NCI-H1105 (cell line): ENCODE measurements at places on chromosomes 7 and 10.

DNA sequence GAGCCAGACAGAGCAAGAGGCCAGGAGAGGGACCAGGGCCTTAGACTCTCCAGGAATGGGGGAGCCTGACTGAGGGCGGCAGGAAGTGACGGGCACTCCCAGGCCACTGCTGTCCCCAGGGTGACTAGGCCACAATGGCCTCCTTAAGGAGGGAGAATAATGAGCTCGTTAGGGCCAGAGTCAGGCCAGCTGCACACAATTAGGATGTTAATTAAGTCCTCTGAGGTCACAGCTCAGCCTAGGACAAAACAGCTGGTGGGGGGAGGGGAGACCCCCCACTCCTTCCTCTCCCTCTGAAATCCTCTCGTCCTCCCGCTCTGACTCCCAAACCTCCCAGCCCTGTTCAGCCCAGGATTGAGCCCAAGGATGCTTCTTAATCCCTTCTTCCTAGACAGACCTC is 143.0 kb downstream of the NEURL1 start:
- no peak for DNase-seq

- DNase-seq = no peak
Measured at GRCh38 chr7:66169616-66170015, 35.5 kb upstream of the TPST1 start.

- DNase-seq = no peak
Measured at GRCh38 chr10:108755646-108756045, 1167.7 kb downstream of the XPNPEP1 start.

DNA sequence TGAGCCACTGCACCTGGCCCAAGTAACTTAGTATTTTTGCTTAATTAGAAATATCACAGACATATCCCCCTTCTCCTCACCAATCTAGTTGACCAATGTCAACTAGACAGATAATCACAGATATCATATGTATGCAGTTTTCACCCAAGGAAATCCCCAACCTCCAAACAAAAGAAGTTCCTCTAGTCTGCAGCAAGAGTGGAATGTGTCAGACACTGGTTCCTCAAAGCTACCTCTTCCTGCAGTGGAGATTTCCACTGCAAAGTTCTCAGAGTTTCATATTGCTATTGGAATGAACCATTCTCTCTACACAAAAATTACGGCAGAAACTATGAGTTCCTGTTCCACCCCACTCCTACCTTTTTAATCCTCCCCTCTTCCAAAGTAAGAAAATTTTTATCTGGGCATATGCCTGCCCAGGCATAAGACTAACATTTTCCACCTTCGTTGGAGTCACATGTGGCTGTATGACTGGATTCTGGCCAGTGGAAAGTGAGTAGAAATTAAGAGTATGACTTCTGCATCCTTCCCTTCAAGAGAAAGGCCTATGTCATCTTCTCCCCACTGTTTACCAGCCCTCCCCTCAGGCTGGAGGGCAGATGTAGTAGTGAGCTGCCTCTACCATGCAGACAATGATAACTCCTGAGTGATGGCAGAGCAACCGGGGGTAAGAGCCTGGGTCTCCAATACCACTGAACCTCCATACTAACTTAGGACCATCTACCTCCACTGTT is 103.0 kb downstream of the MYOF start:
- no peak for DNase-seq

DNA sequence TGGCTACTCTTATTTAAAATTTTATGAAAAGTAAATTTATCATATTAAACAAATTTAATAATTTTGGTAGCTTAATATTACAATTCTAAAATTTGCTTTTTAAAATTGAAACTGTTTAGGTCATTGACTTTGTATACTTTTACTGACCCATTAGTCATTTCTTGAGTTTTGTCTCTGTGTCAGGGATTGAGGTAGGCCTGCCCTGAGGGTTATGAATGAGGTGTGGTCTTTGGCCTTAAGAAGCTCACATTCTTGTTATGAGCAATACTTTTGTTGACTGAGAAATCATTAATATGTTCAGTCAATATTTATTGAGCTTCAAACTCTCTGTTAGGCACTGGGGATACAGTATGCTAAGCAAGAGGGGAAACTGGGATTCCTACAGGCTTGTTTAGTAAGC is 47.0 kb upstream of the RPA3 start:
- DNase-seq = no peak

DNA sequence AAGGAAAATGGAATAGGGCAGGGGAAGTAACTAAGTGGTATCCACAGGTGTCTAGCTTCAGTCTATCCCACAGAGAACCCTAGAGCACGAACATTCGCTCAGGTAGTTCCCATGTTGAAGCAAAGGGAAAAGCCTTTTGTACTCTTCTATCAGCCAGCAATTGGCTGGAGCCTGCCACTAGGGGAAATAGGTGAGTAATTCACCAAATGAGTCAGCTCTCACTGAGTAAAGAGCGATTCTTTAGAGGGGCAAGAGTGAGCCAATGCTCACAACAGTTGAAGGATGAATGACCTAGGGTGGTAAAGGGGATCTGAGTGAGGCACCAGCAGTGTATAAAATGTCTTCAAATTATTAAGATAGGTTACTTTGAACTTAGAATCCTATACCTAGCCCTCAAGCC is 94.1 kb upstream of the ZNF800 start:
- no peak for DNase-seq

DNA sequence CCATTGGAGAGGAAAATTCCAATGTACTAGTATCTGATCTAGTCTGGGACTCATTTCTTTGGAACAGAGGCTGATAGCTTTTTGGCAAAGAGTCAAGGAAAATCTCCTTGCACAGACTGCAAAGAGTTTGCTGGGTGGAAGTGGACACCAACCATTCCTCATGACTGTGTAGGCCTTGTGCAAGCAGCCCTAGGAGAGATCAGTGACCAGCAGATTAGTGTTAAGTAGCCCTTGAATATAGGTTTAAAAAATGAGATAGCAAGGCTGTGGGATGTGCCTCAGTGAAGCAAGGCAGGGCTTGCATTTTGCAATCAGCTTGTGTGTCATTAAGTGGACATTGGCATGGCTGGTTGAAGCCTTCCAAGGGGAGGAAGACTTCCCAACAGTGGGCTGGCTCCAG is 341.6 kb downstream of the PLXNA4 start:
- no peak for DNase-seq

DNA sequence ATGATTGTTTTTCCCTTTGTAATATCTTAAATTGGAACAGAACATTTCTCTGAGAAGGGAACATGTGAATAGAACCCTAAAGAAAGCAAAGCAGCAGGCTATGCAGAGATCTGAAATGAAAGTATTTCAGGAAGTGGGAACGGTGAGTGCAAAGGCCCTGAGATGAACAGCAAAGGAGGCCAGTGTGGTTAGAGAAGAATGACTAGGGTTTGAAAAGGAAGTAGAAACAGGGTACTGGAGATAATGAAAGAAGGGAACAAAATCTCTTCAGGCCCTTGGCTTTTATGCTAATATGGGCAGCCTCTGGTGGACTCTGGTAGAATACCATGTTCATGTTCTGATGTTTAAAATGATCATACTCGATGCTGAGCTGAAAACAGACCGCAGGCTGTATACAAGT is 22.2 kb downstream of the ARHGAP21 start:
- DNase-seq = no peak

DNA sequence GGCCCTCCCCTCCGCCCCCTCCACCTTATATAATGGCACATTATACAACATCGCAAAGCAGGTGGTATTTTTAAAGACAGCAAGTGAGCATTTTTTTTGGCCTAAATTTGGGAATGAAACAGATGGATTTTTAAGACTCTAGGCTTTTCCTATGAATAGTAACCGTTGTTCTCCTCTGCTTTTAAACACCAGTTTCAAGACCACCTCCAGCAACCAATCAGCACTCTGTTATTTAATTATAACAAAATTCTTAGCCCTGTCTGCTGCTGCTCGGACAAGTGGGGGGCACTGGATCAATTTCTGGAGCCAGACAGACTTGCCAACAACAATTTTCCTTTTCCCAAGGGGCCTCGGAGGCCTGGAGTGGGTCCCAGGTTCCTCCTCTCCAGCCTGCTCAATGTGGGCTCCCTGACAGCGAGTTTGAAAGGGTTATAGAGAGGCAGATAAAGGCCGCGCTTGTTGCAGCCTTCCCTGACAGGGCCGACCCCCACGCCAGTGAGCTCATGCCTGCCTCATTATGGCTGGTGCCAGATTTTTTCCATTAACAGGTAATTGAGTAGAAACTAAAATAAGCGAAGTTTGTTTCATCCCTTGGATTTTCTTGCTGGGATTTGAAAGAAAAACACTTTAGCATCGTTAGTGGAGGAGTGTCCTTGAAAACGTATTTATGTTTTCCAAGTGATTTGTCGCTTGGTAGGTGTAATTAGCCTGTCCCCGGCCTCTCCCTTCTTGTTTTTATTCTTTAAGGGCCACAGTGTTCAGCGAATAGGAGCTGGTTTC is 227.3 kb downstream of the TCF7L2 start:
- DNase-seq = peak; percentile 26

DNA sequence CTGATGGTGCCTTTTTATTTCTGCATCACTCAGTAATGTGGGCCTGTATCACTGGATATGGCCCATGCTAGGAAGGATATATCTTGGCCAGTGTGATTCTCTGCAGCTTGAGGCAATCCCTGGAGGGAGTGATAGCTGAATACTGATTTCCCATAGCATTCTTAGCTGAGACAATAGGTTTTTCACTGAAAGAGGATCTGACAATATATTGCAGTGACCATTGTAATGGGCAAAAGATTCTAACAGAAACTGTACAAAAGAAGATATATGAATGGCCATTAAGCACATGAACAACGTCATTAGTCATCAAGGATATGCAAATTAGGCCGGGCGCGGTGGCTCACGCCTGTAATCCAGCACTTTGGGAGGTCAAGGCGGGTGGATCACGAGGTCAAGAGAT is 117.8 kb downstream of the KAT6B start:
- no peak for DNase-seq

DNA sequence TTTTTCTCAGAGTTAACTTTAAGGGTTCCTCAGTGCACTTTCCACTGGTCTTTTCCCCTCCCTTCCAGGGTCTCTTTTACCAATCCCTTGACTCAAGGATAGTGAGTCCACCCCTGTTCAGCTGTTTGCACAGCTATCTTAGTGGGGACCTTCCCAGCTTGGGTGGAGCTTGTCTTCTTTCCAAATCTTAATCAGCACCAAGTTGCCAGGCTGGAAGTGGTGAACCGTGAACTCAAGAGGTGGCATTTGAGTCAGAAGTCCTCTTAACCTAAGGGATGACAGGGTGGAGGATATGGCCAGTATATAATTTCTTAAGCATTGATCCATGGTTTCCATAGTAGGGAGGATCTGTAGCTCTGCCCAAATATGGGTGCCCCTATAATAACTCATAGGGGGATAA is 25.0 kb downstream of the MAPK8 start:
- no peak for DNase-seq
